ENCODE measurements at places on chromosomes 2 and 18.

DNA sequence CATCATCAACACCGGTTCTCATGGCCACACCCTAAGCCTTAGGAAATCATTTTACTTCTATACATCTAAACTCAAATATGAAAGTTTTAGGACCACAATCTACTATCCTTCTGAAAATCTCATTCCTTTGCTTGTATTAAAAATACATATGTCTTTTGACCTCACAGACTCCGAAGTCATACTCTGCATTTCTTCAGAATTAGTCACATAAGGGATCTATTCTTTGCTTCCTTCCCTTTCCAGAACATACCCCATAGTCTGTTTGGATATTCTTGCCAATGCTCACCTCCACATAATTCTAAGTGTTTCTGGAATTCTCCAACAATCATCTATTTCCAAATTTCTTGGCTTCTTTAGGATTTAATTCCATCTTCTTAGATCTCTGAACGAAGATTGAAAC lies 14.2 kb upstream of the DSG1 start:
- no peak for DNase-seq

DNA sequence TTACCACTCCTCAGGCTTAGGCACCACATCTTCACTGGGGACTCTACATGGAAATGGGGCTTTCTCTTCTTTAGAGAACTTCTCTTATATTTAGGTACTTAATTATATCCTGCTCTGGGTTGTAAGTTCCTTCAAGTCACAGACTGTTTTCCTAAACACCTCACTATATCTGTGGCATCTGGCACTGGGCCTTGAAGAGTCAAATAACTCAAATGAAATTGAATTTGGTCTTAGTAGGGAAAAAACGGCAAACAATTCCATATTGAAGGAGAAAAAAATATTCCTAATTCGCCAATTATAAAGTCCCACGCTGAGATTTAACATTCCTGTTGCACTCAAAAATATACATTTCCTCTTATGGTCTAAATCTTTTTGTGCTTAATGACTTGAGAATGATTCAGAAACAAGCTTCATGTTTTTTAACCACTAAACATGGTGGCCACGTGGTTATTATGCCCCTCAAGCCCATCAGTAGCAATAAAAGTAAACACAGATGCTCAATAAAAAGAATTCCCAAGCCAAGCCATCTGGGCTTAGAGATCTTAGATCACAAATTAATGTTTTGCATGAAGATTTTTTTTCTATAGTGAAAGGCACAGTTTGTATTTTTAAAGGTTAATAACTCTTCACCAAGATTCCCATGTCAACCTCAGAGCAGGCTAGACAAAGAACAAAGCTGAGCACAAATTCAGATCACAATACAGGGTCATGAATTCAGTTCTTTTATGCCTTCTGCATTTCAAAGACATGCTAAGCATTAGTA lies 105.5 kb upstream of the SYT4 start:
- no peak for DNase-seq

DNA sequence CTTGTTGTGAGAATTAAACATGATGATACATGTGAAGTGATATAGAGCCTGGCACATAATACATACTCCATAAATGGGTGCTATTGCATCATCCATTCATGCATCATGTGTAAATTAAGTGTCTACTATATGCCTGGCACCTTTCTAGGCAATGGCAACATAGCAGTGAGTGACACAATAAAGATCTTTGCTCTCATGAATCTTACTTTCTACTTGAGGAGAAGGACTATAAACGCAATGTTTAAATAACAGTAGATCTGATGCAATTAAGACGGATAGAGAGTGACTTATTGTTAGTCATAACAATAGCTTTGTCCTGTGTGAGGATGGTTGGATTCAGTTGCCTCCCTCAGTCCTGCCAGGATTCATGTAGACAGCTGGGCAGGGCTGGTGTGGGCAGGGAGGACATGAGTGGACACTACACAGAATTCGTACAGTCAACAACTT lies 88.4 kb upstream of the NPAS2 start:
- DNase-seq, result no peak

DNA sequence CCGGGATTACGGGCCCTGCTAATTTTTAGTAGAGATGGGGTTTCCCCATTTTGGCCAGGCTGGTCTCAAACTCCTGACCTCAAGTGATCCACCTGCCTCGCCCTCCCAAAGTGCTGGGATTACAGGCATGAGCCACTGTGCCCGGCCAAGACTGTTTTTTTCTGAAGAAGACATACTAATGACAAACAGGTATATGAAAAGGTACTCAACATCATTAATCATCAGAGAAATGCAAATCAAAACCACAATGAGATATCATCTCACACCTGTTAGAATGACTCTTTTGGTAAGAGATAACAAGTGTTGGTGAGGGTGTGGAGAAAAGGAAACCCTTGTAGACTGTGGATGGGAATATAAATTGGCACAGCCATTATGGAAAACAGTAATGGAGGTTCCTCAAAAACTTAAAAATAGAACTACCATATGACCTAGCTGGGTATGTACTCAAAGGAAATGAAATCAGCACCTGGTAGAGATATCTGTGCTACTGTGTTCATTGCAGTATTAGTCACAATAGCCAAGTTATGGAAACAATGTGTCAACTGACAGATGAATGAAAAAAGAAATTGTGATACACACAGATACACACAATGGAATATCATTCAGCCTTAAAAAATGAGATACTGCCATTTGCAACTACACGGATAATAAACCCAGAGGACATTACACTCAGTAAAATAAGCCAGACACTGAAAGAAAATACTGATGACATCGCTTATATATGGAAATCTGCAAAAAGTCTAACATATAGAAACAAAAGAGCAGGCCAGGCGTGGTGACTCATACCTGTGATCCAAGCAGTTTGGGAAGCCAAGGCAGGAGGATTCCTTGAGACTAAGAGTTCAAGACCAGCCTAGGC lies 20.8 kb downstream of the SOS1 start:
- DNase-seq, result no peak

DNA sequence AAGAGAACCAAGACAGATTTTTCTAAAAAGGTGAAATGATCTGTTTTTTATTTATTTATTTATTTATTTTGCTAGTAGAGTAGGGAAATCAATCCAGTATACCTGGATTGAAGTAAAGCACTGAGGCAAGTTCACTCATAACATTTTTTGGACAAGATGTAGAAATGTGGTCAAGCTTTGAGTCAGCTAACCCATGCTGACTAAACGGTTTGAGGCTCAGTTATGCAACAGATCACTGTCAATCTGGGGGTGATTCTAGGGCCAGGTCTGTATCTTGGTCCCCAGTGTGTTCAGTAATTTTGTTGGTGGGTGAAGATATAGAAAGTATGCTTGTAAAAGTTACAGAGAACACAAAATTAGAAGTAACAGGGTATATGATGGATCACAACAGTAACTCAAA lies 60.2 kb downstream of the RMDN2 start:
- no peak for DNase-seq

DNA sequence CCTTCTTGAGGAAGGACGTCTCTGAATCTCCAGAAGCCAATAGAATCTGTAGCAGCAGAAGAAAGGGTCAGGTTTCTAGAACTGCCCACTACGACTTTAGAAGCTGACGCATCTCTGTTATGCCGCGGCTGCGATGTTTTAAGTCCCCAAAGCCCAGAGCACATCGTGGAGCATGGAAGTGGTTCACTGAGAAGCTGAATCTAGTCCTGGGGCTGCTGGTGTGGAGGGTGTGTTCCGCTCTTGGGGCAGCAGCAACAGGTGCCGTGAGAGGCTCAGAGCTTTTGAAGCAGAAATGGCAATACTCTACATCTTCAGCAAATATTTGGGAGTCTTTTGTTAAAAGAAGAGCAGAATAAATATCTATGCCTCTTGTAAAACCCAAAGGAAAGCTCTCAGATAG lies 48.9 kb upstream of the RMDN2 start:
- DNase-seq, result no peak

DNA sequence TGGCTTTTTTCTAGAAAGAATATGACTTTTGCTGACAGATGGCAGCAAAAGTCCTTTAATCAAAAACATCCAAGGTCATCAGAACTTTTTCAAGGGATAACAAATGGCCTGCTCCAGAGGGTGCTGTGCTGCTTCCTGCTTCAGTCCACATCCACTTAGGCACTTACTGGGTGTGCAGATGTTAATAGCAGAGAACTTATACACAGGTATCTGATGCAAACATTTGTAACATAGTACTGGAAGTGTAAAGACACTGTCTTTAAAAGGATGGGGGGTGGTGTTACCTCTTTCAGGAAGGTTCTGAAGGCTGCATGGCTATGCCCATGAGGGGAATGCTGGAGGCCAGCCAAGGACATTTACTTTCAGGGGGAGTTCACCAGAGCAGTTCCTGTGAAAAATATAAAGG lies 5.5 kb downstream of the HOXD8 start:
- no peak for DNase-seq

DNA sequence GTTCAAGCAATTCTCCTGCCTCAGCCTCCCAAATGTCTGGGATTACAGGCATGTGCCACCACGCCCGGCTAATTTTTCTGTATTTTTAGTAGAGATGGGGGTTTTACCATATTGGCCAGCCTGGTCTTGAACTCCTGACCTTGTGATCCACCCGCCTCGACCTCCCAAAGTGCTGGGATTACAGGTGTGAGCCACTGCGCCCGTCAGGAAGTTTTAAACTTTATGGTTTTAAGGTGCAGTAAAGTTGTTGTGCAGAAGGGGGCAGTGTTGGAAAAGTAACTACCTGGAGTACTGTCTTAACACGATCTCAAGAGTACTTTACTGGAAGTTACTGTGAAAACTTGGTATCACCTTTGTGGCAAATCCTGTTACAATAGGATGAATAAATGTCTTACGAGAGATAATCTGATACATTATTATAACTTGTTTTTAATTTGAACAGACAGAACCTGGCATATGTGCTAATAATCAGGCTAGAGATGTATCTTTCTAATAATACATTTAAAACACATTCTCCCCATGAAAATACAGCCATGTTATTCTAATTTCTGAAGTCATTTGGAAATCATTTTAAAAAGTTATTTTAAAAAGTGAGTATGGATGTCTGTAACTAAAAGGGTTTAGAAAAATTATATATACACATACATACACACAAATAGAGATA lies 10.8 kb downstream of the SPDYA start:
- DNase-seq, result no peak

DNA sequence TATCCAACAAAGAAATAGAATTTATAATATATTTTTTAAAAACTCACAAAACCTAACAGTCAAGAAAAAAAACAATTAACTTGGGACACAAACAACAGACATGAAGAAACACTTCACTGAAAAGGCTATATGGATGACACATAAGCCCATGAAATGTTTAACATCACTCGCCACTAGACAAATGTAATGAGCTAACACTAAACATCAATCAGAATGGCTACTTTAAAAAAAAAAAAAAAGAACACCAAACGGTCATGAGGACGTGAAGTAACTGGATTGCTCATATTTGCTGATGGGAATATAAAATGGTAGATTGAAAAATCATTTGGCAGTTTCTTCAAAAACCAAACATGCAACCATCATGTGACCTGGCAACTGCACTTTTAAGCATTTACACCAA lies 97.3 kb upstream of the RGPD4 start:
- no peak for DNase-seq

DNA sequence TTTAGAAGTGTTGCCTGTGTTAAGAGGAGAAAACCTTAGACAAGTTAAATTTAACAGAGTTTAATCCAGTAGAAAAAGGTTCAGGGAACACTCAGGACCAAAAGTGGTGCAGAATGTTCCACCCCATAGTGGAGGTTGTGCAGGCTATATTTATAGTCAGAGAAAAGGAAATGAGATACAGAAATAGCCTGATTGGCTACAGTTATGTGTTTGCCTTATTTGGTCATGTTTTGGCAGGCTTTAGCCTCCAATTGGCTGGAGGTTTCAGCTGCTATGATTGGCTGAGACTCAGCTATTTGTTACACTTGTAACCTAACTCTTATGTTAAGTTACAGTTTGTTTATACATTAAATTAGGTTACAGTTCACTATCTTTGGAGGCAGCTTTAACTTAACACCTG lies 4.2 kb downstream of the STAMBP start:
- no peak for DNase-seq

DNA sequence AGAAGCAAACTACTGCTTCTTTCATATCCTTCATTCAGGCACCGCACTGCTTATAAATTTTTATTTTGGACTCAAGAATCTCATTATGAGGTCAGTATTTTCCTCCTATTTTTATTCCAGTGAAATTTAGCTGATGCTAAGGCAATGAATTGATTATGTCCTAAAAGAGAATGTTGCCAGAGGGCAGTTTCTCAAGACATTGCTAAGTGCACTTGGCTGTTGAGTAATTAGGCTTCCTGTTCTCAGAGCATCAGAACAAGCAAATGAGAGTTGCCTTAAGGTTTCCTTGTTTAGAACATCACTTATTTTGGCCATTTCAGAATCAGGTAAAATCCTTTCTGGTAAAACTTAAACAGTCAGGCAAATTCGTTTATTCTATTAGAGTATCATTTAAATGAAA lies 548.6 kb upstream of the ZEB2 start:
- DNase-seq, result no peak

- no peak for DNase-seq
These were observed 72.3 kb downstream of the NDUFA10 start for GRCh38 chr2:239952665-239953417.
